RCC 7860 (cell line): ENCODE measurements at places on chromosomes 2 and 18.
A peak's percentile ranks its signal among the peaks of the same experiment; 100 is the strongest.

GRCh38 chr2:219293736-219294231 lies 14.6 kb downstream of the DNAJB2 start:
- no peak for DNase-seq

DNA sequence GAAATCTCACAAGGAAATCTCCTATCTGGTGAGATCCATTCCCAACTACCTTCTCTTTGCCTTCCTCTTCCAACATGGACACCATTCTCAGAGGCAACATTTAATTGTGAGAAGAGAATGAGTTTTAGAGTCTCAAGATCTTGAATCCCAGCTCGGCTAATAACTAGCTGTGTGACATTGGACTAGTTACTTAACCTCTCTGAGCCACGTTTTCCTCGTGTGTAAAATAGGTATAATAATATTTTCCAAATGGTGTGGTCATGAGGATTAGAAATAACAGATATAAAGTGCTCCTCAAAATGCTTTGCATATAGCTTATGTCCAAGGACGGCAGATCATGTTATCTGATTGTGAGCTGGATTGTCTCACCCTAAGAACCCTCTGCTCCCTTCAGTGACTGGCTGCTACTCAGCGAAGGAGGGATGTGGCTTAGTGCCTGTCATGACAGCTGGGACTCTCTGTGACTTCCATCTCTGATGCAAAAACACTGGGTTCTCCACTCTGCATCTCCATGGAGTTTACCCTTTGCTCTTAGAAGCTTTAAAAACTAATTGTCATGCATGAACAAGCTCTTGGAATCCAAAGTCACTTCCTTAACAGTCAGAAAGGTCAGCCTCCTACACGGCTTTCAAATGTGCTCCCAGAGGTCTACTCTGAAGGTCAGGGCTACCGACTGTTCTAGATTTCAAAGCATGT lies 38.4 kb upstream of the MRPL19 start:
- peak; percentile 88 for DNase-seq

DNA sequence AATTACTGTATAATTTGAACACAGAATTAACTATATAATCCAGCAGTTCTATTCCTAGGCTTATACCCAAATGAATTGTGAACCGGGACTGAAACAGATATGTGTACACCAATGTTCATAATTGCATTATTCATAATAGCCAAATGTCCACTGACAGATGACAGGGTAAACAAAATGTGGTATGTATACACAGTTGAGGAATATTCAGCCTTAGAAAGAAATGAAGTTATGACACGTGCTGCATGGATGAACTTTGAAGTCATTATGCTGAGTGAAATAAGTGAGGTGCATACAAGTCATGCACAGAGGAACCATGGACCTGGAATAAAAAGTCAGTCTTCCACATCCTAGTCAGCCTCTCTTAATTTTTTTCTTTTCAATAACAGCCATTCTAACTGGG lies 91.9 kb downstream of the SH3RF3 start:
- no peak for DNase-seq

- no peak for DNase-seq
These were observed 395.4 kb upstream of the ATP5MC3 start for GRCh38 chr2:175576875-175577274.

DNA sequence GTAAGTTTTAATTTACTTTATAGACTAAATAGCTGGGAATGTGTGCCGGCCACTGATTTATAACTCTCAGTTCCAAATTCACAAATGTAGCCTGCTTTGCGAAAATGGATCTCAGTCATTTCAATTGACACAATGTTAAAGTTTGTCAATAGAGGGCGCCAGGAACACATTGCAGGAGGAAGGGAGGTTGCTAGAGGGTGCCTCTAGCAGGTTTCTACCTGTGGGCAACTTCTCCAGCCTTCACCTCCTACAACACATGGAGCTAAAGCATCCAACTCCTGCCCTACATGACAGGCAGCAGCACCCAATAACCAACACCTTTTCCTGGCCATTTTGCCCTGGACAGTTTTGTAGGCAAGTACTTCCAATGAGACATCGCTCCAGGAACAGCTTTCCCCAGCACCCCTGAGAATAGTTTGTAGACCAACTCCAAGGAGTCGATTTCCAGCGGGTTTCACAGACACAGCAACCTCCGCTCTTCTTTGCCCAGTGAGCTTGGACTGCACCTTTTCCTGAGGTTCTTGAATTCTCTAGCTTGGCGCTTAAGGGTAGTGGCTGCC lies 784.8 kb upstream of the CDH2 start:
- DNase-seq = peak; percentile 15

- DNase-seq = no peak
These were observed 28.5 kb downstream of the PLEKHM3 start for GRCh38 chr2:207996848-207997247.

- no peak for DNase-seq
These were observed 800.9 kb downstream of the LRP1B start for GRCh38 chr2:141329964-141330363.

GRCh38 chr2:18476484-18476883 lies 84.0 kb downstream of the RDH14 start:
- no peak for DNase-seq

GRCh38 chr2:221455214-221455613 lies 116.9 kb downstream of the EPHA4 start:
- no peak for DNase-seq

GRCh38 chr18:63016270-63016669 lies 300.9 kb downstream of the PHLPP1 start:
- peak; percentile 24 for DNase-seq

DNA sequence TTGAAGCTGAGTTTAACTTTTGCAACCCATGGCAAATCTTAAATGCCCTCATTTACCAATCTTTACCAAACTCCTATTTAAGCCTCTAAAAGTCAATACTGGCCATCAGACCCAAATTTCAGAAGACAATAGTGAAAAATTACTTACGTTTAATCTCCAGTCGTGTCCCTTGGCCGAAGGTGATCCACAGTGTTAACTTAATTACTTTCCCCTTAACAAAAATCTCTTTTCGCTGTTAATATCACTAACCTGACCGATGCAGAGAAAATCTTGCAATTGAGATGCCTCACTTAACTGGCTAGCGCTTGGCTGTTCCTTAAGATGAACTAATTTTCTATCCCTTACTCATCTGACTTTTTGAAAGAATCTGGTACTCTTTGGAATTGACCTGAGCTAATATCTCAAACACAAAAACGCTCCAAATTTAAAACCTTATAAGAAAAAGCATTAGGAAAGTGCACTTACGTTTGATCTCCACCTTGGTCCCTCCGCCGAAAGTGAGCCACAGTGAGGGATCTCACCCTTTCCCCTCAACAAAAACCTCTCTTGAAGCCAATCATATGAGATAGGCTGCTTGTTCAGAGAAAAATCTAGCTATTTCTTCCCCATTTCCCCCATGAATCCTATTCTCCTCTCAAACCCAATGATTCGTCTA lies 169.1 kb downstream of the RPIA start:
- DNase-seq = peak; percentile 99

DNA sequence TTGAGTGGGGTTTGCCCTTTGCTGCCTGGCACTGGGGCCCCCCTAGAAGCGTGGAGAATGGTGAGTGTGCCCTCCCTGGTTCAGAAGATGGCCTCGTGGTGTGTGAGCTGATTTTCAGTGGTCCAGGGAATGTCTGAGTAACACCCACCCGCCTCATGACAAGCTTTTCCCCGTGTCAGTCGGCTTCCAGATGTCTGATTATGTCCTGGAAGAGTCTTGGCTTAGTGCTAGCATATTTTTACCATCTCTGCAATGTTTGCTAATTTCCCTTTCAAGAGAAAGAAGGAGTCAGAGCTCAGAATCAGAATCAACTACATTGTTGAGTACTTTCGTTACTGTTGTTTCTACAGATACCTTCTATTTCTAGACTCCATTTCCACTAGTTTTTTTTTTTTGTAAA lies 214.7 kb downstream of the SEPTIN10 start:
- DNase-seq = no peak

- DNase-seq = no peak
These were observed 13.7 kb downstream of the GATA6 start for GRCh38 chr18:22182884-22183697.

DNA sequence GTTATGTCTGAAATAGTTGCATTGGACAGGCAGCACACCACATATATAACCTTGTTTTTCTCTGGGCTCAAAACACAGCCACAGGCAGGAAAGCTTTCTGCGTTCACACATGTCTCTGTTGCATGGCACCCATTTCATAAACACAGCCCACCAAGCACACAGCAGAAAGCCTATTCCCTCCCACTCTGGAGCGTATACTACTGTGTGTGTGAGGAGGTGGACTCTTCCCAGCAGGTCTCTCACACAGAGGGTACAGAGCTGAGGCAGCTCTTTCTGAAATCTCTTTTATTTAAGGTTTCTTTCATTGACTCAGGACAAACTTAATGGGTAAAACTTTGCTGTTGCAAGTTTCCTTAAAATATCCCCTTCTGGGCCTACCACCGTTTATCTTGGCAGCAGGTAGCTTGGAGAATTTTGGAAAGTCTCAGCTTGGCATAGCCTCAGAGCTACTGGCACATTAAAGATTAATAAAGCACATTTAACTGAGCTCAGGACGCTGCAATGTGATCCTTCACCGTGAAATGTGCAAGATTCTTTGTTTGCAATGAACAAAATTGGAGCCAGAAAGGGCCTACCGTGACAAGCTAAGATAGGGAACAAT lies 105.1 kb upstream of the NCKAP5 start:
- DNase-seq = no peak

DNA sequence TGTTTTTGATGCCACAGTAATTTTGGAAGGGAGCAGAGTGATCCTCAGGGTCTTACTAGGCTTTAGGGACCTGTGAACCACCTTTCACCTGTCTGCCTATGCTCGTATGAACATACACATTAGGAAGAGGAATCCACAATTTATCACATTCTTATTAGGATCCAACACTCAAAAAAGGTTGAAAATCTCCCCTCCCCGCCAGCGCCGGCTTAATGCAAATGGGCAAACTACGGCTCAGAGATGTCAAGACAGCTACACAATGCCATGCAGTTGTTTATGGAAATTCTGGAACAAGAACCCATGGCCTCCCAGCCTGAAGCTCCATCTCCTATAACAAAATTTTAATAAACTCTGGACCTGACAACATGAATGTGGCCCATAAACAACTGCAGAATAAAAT lies 375.9 kb upstream of the ACVR2A start:
- DNase-seq = no peak
